Fibroblast of pulmonary artery (primary cell): ENCODE measurements at places on chromosomes 16 and 17.

DNA sequence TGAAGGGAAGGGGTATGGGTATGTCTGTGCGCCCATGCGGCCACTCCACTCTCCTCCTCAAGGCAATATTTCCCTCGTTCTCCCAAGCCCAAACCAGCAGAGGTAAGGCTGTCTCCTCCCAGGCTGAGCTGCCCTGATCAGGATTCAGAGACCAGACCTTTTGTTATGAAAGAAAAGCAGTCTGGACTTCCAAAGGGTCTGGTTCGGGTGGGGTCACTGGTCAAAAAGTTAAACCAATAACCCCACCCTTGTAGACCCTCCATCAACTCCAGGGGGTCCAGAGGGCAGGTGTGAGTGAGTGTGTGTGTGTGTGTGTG is 5.7 kb upstream of the DLX4 start:
- DNase-seq, result no peak

DNA sequence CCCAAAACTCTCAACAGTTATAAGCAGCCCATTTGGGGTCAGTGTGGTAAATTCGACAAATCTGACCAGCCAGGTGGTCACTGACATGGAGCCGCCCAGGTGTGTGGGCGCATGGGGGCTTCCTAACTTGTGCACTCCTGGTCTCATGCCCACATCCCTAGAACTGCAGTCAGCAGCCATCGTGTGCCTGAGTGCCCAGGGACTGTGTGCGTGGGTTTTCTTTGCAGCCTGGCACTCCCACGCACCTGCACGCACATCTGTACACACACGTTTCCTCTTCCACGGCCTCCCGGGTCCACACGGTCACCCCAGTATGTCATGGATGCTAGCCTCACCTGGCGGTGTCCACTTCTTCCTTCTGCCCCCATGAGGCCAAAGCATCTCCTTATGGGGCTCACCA is 38.9 kb upstream of the ZC3H18 start:
- no peak for DNase-seq

- no peak for DNase-seq
Measured at GRCh38 chr17:20988001-20988636, 54.7 kb downstream of the USP22 start.

GRCh38 chr17:683499-684254 is 31.0 kb downstream of the VPS53 start:
- DNase-seq, result no peak

GRCh38 chr16:57373117-57373947 is 1.0 kb downstream of the CX3CL1 start:
- DNase-seq, result no peak
